Cardiac muscle cell (in vitro differentiated cells and primary cell): ENCODE measurements at places on chromosomes 1 and 21. TPM values are rescaled to one million over a fixed set of nuclear protein-coding genes. Genes with fewer than 3 reads are reported as not detected.

SAMD13 gene
- 1.7 and 2.5 TPM in 2 replicates for total RNA-seq

C8B gene
- not detected in 2 replicates for total RNA-seq

DNA sequence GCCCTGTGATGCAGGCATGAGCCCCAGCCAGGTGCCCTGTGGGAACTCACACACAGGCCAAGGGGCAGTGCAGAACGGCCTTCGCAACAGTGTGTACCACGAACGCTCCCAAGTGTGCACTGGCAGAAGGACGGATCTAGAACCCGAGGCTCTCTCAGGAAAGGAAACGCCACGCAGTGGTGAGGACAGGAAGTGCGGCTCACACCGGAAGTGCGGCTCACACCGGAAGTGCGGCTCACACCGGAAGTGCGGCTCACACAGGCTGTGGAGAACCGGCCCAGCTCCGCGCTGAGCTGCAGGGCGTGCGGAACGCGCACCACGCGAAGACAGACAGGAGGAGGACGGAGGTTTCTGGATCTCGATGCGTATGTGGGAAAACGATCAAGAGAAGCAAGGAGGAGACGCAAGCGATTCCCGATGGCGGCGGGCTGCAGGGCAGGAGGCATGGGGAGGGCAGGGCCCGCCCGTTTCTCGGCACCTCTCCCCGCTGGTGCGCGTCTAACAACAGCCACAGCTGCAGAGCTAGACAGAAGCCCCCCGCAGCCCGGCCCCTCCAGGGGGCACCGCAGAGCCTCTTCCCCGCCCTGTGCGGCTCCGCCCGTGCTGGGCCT is 35.9 kb upstream of the TMEM52 start:
- no peaks in the 10 kb centered on the region for H3K36me3 ChIP-seq
- H3K4me1 ChIP-seq: no peaks in the 10 kb centered on the region
- DNase-seq: no peak
- H3K27ac ChIP-seq: no peak overlapping the region
- H3K4me3 ChIP-seq: no peak overlapping the region
- no peaks in the 10 kb centered on the region for H3K27me3 ChIP-seq

DNA sequence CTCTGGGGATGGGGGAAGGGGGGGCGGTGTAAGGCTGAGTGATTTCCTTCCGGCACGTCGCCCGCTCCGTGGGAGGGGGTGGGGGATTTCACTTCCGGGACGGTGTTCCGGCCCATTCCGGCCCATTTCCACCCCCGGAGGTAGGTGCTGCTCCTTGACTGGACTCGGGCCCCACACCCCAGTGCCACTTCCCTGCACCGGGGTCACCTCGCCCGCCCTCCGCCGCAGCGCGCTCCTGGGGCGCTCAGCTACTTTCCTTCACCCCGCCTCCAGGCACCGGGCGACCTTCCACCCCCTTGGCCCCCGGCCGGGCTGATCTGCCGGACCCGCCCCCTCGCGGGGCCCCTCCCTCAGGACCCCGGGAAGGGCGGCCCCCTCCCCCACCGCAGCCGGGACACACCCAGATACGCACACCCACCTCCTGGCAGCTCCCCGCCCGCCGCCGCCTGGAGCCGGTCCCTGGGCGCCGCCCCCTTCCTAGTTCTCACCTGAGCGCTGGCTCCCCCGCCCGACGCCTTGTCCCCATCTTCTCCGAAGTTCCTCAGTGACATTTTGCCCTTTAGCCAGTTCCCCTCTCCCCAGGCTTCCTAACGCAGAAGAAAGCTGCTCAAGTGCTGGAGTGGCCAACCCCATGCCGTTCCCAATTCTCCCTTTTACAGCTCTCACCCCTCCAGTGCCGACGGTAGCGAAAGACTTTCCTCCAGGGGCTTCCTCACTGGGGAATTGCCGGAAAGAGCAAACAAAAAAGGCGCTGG is at the start of gene ZBTB37:
TSS of gene ZBTB37 (plus strand) at position 115 of the 755 bp plus-strand sequence. CDS start 1,846 bp downstream, outside the sequence.
- no peaks in the 10 kb centered on the region for H3K27me3 ChIP-seq
- peak within 1 kb of the TSS; percentile 82 for H3K27ac ChIP-seq
- DNase-seq: peak; percentile 41
- peak within 1 kb of the TSS; percentile 55 for H3K4me3 ChIP-seq
- peaks cover 38% of the 10 kb centered on the region for H3K36me3 ChIP-seq

GRCh38 chr1:160366731-160367515 is at the start of gene NHLH1:
NHLH1 (plus strand) TSS chr1:160367071; CDS start chr1:160370732, 3,661 bp downstream.
- H3K4me1 ChIP-seq: peaks cover 14% of the 10 kb centered on the region
- no peaks in the 10 kb centered on the region for H3K27me3 ChIP-seq
- no peak within 1 kb of the TSS for H3K27ac ChIP-seq
- no peak for DNase-seq

DNA sequence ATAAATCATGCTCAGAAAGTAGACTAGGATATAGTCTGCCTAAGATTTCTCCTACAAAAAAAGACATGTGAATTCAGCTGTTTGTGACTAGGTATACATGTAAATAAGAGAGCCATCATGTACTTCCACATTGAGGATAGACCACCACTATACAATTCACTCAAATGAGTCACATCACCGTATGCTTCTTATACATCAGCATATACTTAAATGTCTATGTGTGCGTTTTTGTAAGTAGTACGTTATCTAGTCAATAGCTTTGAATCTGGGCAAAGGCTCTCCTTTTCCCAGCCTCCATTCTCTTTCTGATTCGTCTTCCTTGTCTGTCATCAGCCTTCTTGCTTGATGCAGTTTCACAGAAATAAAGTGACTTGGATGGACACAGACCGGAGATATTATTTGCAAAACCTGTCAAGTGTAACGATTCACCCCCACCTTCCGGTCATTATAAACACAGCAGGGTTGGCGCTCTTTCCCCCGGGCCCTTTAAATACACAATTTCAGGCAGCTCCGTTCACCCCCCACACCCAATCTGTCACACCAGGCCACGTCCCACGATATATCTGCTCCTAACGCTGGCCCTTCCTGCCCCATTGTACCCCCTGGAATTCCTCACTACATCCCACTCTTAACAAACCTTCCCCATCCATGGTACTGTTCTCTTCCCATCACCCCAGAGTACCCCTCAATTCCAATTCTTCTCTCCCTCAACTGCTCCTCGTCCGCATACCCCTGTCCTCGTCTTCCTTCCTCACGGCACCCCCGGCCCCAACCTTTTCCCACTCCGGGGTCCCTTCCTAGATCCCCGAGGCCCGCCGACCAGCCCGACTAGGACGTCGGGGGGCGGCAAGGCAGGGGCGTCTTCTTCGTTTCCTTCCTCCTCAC is 636 bp downstream of the VAMP4 start:
- H3K4me3 ChIP-seq: peak overlapping the region; percentile 84
- peaks cover 14% of the 10 kb centered on the region for H3K36me3 ChIP-seq
- DNase-seq: peak; percentile 44
- H3K4me1 ChIP-seq: peaks cover 18% of the 10 kb centered on the region
- no peaks in the 10 kb centered on the region for H3K27me3 ChIP-seq

DNA sequence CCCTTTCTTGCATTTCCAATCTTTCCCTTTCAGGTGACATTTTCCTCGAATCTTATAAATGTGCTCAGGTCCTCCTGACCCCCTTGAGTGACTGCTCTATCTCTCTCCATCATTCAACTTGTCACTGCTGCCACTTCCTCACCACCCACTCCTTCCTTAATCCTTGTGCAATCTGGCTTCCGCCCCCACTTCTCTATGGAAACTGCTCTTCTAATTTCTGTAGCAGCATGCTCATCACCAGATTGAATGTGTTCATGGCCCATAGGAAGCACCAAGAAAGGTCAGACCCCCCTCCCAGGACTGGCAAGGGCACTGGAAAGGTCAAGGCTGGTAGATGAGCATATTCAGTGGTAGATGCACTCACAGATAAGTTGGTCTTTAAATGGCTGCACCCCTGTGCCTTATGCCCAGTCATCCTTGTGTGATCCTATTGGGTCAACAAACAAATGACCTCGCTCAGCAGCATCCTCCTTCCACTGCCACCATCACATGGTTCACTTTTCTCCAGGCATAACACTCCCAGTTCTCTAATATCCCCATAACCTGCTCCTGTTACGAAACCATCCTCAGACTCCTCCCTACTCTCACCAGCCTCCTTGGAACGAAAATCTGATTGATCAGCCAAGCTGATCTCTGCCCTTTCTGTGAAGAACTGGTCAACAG is 288.5 kb upstream of the POU3F1 start:
- H3K4me1 ChIP-seq: no peaks in the 10 kb centered on the region
- H3K27me3 ChIP-seq: no peaks in the 10 kb centered on the region
- no peak for DNase-seq
- H3K4me3 ChIP-seq: no peak overlapping the region
- H3K36me3 ChIP-seq: no peaks in the 10 kb centered on the region
- H3K27ac ChIP-seq: no peak overlapping the region

DNA sequence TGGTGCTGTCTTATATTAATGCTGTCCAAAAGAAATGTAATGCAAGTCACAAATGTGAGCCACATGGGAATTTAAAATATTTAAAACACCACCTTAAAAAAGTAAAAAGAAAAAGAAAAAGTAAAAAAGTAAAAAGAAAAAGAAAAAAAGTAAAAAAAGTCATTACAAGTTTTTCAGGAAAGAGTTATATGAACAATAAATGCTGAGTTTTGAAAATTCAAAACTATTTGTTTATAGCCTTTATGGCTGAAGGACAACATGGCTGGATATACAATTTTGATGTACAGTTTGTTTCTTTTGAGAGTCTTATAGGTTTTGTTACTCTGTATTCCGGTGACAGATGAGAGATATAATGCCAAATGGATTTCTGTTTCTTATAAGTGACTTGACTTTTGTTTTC is 29.1 kb downstream of the GPR88 start:
- H3K4me3 ChIP-seq: no peak overlapping the region
- no peak overlapping the region for H3K27ac ChIP-seq
- no peaks in the 10 kb centered on the region for H3K4me1 ChIP-seq

GRCh38 chr1:180397175-180397574 is 105.2 kb downstream of the ACBD6 start:
- peak; percentile 21 for DNase-seq
- no peak overlapping the region for H3K4me3 ChIP-seq
- H3K27me3 ChIP-seq: no peaks in the 10 kb centered on the region
- H3K4me1 ChIP-seq: no peaks in the 10 kb centered on the region
- H3K27ac ChIP-seq: no peak overlapping the region

DNA sequence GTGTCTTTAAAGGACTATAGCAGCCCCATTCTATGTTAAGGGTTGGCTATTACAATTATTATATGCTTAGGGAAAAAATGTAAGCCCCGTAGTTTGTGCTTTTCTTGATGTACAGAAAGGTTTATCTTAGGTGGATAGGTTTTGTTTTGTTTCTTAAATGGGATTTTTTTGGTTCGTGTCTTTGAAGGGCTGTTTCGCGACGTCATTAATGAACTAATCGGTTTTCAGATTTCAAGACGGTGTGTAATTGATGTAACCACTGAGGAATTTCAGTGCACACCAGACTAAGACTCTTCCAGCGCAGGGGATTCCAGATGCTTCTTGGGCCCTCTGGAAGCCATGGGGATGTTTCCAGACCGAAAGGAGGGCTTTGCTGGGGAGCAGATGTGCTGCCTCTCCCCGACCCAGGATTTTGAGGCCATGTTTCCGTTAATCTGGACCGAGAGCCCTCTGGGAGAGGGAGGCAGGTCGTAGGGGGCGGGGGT is 4.8 kb upstream of the SIM2 start:
- no peak for DNase-seq
- peaks cover 100% of the 10 kb centered on the region for H3K27me3 ChIP-seq
- no peak overlapping the region for H3K4me3 ChIP-seq
- no peaks in the 10 kb centered on the region for H3K36me3 ChIP-seq

- peaks cover 19% of the 10 kb centered on the region for H3K4me1 ChIP-seq
- H3K27ac ChIP-seq: peak overlapping the region; percentile 82
- H3K36me3 ChIP-seq: peaks cover 38% of the 10 kb centered on the region
- no peak for DNase-seq
- no peaks in the 10 kb centered on the region for H3K27me3 ChIP-seq
- peak overlapping the region; percentile 55 for H3K4me3 ChIP-seq
Measured at GRCh38 chr1:173869021-173869359, 810 bp downstream of the ZBTB37 start.
